ENCODE measurements at places on chromosomes 5 and 9. TPM values are rescaled to one million over a fixed set of nuclear protein-coding genes. Genes with fewer than 3 reads are reported as not detected.

DNA sequence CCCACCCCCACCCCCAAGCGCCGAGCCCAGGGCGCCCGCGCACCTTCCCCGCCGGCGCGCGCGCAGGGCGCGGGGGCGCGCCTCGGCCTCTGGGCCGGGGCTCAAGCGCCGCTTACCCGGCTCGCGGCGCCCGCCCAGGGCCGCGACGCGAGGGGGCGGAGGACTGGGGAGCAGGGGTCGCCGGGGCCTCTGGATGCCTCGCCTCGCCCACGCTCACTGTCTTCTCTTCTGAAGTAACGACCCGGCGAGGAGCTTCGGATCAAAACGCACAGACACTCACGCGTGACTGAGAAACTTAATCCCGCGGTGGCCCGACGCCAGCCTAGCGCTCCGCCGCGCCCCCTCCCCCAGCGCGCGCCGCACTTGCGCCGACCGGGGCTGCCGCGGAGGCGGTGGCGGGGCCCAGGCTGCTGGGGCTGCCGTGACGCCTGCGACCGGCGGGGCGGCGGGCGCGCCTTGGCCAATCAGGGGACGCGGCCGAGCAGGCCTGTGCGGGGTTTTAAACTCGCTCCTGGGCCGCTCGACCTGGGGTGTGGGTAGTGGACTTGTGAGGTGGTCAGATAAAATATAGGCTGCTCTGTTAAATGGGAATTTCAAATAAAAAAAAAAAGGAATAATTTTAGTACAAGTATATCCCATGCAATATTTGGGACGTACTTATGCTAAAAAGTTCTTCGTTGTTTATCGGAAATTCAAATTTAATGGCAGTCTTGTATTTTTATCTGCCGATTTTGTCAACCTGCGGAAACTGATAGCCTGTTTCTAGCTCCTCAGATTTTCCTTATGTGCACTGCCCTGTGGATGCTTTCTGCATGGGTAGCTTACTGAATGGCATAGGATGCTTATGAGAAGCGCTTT, at the start of gene MPDZ:
MPDZ (minus strand) TSS at position 409 of the 858 bp plus-strand sequence. CDS start 29,377 bp downstream, outside the sequence.
- DNase-seq, result no peak

NRARP gene
- 1.5 TPM for total RNA-seq

DNA sequence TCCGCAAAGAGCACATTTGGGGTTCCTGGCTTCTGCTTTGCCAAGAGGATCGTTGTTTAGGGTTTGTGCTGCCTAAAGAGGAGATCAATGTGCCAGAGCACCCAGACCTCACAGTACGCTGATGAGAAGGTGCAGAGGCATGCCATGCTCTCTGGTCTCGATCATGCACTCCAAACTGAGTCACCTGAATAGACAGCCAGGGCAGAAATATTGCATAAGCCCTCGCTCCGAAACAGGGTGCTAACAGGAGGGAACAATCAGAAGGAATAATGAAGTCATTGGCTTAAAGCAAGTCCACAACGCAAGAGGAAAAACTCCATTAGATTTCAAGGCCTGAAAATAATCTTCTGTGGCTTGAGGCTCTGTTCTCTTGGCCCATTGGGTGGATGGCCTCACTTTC, 124.3 kb downstream of the GCNT1 start:
- no peak for DNase-seq

ASPN gene
- not detected for total RNA-seq

- DNase-seq, result no peak
These were observed 34.4 kb upstream of the MRPS30 start for GRCh38 chr5:44774279-44774880.

GARIN3 gene
- total RNA-seq, result not detected

FGD3 gene
- total RNA-seq, result 104 TPM

ARID3C gene
- total RNA-seq, result 0.34 TPM

PCDHGA8 gene
- not detected for total RNA-seq

GRCh38 chr5:168372356-168372946, 81.0 kb downstream of the WWC1 start:
- no peak for DNase-seq

- DNase-seq, result no peak
These were observed 72.0 kb downstream of the NUP214 start for GRCh38 chr9:131197160-131197911.

SV2C gene
- not detected for total RNA-seq

GRCh38 chr9:97934321-97935115, 3.5 kb downstream of the HEMGN start:
- DNase-seq, result no peak

TMCO6 gene
- total RNA-seq, result 36.5 TPM

DNA sequence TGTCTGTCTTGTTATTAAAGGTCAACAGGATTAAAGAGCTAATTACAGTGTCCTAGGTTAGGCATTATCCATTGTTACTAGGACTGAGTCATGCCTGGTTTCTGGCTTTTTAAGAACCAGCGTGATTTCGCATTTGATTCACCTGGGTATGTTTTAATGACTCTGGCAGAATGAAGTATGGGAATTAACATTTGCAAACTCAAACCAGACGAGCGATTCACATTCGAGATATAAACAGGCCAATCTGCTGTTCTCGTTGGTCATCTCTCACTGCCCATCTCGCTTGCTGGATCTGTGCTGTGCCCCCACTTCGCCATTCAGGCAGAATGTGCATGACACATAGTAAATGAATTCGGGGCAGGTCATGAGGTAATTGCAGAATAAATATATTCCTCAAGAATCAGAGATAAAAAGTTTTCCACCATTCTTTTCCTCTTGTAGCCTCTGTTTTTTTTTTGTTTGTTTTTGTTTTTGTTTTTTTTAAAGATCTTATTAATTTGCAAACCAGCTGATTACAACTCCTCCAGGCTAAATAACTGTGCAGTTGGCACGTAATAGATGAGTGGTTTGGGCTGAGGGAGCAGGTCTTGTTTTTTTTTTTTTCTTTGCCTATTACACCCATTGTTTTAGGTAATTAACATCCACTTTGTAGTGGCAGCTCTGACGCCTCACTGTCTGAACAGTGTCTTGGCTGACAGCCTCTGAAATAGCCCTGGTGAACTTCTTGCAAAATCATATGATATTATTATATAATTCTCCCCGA, 313.5 kb upstream of the MSX2 start:
- DNase-seq, result no peak

CTXN3 gene
- total RNA-seq, result not detected

SMIM23 gene
- not detected for total RNA-seq

SLC23A1 gene
- total RNA-seq, result 1.2 TPM

TMEM215 gene
- total RNA-seq, result not detected

DNA sequence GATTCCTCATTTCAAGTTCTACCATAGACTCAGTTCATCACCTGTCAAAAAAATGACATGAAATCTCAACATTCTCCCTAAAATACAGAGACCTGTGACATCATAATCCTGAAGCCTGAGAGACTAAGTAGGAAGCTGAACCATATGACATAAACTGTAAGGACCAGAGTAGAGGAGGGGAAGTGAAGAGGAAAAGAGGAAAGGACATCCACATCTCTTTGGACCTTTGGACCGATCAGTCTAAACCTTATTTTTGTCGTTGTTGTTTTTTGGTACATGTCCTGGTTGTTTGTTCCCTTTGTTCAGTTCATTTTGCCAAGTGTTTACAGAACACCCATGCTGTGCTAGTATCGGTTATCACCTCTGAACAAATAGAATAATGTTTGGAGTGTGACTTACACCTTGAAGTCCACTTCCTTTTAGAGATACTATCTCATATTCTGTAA, 41.9 kb downstream of the LURAP1L start:
- no peak for DNase-seq

NME5 gene
- total RNA-seq, result not detected

DMRT3 gene
- total RNA-seq, result not detected

Data from activated CD8-positive, alpha-beta T cell treated with anti-CD3 and anti-CD28 coated beads, Interleukin-2, amount 10 ng/mL, durations not matched to agents 7 days and 5 days (primary cell).